ENCODE measurements at places on chromosomes 16 and 17.

DNA sequence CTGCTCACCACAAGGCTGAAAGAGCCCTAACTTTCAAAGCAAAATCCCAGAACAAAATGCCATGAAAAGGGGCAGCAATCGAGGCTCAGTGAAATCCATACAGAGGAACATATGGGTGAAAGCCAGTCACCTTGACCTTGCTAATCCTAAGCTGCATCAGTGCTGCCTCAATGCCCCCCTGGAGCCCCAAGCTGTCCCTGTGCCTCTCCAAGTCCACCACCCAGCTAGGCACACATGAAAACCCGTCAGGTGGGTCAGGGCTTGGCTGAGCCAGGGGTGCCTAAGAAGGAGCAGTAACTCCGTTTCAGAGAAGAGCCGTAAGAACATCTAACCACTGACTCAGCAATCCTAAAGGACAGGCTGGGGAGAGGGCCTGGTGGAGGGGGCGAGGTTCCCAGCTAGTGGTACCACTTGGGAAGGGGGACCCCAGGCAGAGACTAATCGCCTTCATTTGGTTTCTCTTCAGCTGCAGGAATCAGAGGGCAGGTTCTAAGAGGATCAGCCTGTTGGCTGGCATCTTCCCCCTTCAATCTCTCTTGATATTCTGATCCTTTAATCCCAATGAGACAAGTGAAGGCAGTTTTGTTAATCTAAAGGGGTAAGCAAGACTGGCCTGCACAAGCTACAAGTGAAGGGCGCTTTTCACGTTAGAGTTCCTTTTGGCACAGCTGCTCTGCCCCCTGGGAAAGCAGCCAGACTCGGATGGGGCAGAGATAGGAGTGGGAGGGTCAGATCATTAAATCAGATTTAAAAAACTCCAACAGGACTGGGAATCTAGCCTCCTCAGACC, 7.6 kb downstream of the PITPNA start:
- DNase-seq, result no peak

GRCh38 chr17:43559161-43559816, 13.1 kb upstream of the ETV4 start:
- no peak for DNase-seq

DNA sequence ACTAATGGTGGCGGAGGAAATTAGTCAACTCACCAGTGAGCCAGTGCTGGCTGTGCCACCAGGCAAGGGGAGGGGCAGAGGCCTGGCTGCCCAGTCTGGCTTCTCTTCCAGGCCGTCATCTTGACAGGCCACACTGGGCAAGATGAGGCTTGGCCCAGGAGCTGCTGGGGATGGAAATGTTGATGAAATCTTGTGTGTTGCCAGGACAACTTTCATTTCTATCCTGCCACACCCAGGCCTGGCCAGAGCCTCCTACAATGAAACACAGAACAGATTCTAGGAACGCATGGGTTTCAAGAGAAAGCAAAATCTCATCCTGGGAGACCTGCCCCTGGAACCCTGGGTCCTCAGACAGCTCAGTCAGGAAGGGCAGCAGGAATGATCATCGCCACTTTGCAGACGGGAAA, 9.3 kb downstream of the HEXIM2 start:
- peak; percentile 57 for DNase-seq

- no peak for DNase-seq
Observed at GRCh38 chr17:41352597-41353366, 2.2 kb upstream of the KRT33A start.

DNA sequence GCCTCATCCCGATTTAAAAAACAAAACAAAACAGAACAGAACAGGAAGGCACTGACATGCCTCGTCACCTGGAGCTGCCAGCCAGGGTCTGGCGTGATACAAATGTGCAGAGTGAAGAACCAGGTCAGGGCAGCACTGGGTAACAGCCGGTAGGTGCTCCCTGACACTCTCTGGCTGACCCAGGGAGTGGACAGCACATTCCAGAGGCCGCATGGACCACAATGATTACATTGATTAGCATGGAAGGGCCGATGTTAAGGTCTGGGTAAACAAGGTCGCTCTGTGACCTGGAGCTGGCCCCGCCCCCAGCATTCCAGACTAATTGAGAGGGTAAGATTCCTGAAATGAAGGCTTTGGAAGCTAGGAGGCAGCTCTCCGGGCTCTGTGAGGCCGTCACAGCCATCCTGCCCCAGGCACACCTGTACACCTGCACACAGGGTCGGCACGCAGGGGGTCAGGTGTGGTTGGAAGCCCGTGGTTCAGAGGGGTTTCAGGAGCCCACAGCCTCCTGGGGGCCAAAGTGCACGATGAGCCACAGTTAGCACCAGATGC, 21.4 kb downstream of the PIEZO1 start:
- DNase-seq, result no peak

DNA sequence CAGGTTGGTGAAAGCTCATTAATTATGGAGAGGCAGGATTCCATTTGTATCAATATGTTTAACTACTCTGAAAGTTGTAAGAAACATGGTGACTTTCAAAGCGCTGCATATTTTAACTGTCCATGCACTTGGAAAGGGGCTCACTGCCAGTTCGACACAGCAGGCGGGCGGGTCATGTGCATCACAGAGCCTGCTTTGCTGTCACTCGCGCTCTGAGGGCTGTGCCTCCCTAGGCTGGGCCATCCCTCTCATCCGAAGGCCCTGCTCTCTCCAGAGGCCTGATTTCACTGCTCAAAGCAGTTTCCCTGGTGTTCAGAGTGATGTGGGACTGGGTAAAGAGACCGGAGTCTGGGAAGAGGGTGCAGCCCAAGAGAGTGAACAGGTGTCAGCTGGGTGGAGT, 422.0 kb upstream of the MON1B start:
- DNase-seq, result no peak

DNA sequence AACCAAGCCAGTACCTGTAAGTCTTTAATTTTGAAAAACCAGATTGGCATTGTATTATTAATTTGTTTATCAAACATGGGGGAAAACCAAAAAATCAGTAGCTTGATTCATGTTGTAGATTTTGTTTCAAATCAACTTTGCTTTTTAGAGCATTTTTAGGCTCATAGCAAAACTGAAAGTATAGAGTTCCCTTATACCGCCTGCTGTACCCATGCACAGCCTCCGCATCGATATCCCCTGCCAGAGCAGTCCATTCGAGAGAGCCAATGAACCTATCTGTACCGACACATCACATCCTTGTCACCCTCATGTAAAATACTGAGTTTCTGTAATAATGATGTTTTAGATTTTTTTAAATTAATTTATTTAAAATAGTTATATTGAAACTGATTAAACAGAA, 16.2 kb upstream of the MRC2 start:
- DNase-seq, result no peak

GRCh38 chr17:3012926-3013581, 50.4 kb downstream of the OR1D5 start:
- peak; percentile 77 for DNase-seq

- DNase-seq, result no peak
Observed at GRCh38 chr17:82248815-82249674, 20.2 kb downstream of the SLC16A3 start.

GRCh38 chr16:57549730-57550129, 7.3 kb downstream of the ADGRG5 start:
- DNase-seq, result no peak

DNA sequence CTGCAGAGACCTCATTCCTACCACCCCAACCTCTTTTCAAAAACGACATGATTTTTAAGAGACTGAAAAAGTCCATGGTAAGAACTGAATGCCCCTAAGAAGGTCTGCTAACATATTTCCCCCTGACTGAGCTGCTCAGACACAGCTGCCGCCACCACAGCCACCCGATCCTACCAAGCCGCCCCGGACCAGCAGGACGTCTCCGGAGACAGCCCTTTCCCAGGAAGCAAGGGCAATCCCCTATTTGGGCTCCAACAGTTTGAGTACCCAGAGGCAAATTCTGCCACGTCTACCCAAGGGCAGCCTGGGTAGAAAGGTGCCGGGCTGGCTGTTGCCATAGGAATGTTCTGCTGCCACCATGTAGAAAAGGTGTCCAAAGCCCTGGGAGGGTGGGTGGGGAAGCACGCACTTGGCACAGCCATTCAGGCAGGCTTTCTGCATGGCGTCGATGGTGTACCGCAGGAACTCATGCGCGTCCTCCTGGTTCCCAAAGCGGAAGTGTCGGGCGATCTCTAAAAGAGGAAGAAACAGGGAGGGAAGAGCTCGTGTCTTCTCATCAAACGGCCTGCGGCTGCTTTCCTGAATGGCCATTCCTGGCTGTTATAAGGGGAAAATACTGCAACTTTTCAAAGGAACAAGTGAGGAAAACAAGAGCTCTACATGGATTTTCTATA, 13.6 kb downstream of the USP36 start:
- DNase-seq, result no peak

DNA sequence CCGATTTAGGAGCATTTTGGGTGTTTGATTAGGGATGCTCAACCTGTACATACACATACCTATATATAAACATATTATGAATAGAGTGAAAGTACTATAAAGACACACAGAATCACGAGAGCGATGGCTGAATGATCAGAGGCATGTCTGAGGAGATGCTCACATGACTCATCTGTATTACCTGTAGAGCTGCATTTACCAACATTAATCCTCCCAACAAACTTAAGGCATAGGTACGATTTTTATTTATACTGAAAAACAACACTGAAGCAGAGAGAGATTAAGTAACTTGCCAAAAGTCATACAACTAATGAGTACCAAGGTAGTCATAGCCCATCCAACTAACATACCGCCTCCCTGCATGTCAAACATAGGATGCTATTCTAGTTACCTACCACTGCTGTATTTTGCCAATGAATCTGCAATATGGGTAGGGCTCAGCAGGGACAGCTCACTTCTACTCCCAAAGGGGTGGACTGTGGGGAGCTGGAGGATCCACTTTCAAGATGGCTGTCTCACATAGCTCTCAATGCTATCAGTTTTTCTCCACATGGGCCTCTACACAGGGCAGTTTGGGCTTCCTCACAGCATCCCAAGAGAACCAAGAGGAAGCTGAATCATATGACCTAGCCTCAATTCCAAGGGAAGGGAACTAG, 7.3 kb downstream of the CYB5D1 start:
- no peak for DNase-seq

DNA sequence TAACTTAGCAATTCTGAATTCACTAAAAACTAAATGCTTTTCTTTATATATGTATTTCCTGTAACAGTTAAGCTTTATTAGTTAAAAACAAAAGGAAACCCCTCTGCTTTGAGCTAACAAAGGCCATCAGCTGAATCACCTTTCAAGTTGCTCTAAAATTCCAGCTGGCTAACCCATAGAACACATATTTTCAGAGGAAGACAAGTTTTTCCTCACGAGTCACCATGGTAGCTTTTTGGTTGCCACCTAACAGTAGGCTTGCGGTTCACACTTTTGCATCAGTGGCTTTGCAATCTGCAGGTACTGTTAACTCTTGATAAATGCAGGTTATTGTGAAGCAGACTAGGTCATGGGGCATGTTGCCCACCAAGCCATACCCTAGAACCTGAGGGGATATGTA, 57.6 kb upstream of the IRX5 start:
- no peak for DNase-seq

- no peak for DNase-seq
Observed at GRCh38 chr17:45287526-45288500, 25.9 kb upstream of the SPATA32 start.

DNA sequence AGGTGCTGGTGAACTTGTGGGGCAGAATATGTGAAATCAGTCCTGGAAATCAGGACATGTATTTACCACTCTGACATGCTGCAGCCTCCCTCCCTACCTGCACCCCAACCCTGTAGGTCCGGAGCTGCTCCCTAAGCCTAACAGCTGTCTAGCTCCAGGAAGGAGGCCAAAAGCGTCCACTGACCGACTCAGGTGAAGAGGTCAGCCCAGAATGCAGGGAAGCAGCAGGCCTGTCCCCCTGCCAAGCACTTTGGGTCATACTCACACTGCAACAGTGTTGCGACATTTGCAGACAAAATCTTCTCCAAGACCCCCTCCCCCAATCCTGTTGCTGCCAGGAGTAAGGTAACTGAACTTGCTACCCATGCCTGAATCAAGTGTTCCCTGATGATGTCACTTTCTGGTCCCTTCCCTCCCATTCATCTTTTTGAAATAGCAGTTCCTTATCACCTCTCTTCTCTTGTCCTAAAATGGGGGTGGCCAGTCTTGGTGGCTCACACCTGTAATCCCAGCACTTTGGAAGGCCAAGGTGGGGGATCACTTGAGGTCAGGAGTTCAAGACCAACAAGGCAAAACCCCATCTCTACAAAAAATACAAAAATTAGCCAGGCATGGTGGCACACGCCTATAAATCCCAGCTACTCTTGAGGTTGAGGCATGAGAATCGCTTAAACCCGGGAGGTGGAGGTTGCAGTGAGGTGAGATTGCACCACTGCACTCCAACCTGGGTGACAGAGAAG, 1.3 kb upstream of the ACLY start:
- no peak for DNase-seq

GRCh38 chr16:82133798-82134197, 36.2 kb downstream of the MPHOSPH6 start:
- DNase-seq, result no peak

DNA sequence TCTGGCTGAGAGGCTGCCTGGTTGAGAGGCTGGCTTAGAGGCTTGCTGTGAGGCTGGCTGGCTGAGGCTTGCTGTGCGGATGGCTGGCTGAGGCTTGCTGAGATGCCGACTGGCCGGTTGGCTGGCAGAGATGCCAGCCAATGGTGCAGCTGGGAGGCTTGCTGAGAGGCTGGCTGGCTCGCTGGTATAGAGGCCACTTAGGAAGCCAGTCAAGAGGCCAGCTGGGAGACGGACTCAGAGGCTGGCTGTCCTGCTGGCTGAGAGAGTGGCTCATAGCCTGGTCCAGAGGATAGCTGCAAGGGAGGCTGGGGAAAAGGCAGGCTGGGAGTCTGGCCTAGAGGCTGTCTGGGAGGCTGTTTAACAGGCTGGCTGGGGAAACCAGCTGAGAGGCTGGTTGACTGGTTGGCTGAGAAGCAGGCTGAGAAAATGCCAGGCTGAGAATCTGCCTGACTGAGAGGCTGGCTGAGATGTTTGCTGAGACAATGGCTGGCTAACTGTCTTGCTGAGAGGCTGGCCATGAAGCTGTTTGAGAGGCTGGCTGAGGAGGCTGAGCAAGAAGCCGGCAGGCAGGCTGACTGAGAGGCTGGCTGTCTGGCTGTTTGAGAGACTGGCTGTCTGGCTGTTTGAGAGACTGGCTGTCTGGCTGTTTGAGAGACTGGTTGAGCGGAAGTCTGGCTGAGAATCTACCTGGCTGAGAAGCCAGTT, 37.5 kb upstream of the ACSM2B start:
- peak; percentile 35 for DNase-seq

- peak; percentile 26 for DNase-seq
Observed at GRCh38 chr16:86740906-86741799, 162.8 kb downstream of the FOXL1 start.

DNA sequence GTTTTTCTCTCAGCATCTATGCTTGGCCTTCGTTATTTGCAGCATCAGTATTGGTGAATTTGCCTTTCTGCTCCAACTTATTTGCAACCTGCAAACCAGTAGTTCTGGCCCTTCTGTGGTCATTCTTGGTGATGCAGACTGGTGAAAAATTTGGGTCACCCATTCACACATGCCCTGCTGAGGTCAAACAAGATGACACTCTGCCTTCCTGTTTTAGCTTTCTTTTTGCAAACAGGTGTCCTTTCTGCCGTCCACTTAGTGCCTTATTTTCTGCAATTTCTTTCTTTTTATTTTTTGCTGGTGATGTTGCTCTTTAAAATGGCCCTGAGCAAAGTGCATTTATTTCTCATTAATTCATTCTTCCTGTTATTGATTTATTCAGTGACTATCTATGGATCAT, 31.3 kb downstream of the PLCG2 start:
- DNase-seq, result no peak

GRCh38 chr17:3888343-3889171, 4.3 kb downstream of the CAMKK1 start:
- DNase-seq, result peak; percentile 86
